ENCODE measurements at places on chromosomes 2 and 18.

DNA sequence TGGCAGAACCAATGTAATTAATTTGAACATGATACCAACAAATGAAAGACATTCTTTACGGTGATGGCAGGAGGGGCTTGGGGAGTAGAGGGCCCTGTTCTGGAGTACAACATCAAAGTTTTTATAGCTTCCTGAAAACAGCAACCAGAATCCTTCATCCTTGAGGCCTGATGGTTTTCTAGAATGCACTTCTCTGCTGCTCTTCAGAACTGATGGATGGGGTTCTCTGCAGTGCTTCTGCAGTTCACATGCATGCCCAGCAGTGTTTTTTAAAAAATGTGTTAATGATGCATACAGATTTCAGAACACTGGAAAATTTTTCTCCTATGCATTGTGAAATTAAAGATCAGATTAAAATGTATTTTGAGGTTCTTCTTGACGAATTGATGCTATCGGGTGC, 2.5 kb downstream of the LTBP1 start:
- DNase-seq, result no peak

- peak; percentile 80 for DNase-seq
Observed at GRCh38 chr2:26344581-26345282, 1.2 kb upstream of the SELENOI start.

DNA sequence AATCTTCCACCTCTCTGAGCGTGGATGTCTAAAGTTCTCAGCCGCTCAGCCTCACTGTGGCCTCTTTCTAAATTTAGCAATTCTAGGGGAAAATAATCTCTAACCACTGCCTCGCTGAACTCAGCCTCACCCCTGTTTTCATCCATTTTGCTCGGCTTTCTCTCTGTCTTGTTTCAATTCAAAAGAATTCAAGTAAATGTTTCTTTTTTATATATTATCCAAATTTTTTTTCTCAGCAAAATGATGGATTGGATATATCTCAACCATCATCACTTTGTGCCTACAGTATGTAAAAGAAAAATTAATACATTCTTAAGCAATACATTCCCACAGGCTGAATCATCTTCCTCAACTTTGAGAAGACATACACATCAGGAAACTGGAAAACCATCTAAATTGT, 24.0 kb upstream of the GALNT5 start:
- no peak for DNase-seq

GRCh38 chr2:68500649-68501048, 33.3 kb downstream of the APLF start:
- DNase-seq, result no peak

DNA sequence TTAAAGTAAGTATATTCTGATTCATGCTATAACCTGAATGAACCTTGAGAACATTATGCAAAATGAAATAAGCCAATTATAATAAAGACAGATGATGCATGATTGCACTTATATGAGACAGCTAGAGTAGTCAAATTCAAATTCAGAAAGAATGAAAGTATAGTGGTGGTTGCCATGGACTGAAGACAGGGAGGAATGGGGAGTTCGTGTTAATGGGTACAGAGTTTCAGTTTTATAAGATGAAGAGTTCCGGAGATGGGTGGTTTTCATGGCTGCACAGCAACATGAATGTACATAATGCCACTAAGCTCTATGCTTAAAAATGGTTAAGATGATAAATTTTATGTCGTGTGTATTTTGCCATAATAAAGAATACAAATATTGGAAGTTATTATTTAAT, 751.2 kb downstream of the TSN start:
- no peak for DNase-seq

DNA sequence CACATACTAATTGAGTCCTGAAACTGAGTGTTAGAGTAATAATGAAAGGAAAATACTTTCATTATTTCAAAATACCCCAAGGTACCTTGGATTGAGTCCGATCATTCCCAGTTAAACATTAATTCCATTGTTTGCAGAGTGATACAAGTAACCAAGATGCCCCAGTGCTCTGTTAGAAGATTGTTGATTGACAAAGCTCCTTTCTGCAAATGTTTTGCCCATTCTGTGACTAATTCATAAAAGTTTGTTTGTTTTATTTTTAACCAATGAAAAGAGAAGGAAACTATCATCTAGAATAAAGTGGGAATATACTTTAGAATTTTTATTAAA, 124.0 kb downstream of the GULP1 start:
- DNase-seq, result no peak

DNA sequence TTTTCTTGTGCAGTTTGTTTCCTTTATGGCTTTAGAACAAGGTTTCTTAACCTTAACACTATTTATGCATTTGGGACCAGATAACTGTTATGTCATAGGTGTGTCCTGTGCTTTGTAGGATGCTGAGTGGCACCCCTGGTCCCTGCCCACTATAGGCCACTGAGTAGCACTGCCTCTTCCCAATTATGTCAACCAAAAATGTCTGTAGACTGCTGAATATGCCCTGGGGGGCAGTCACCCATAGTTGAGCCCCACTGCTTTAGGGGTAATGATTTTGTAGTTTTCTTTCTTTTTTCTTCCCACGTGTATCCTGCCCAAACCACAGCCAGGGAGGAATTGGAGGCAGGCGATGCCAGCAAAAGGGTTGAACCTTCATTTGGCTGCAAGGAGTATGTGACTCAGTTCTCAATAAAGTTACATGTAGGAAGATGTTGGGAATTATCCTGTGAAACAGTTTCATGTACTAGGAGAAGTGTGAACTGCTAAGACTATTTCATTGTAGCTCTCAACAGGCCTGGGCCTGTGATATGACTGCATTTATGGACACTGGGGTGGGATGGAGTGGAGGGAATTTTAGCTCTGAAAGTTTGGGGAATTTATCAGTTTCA, 65.7 kb downstream of the FMNL2 start:
- DNase-seq, result no peak

GRCh38 chr2:133952896-133953295, 301.0 kb upstream of the MGAT5 start:
- no peak for DNase-seq

GRCh38 chr2:177328056-177328455, 63.5 kb upstream of the NFE2L2 start:
- peak; percentile 35 for DNase-seq

DNA sequence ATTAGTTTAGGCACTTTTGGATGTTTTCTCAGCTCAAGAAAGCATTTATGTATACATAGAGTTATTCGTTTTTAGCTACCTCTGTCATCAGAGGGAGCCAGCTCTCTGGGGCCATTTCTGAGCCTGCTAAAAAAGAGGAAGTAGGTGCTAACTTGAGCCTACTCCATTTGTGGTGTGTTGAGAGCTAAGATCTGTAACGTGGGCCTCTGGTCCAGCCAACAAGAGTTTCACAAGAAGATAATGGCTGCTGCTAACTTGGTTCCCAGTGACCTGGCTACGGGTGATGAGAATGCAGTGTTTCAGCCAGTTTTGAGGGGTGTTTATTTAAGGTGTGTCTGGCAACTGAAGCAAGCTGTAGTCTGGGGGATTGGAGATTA, 182.5 kb downstream of the PRKCE start:
- DNase-seq, result no peak

- no peak for DNase-seq
Observed at GRCh38 chr18:32174719-32175118, 15.1 kb upstream of the MEP1B start.

DNA sequence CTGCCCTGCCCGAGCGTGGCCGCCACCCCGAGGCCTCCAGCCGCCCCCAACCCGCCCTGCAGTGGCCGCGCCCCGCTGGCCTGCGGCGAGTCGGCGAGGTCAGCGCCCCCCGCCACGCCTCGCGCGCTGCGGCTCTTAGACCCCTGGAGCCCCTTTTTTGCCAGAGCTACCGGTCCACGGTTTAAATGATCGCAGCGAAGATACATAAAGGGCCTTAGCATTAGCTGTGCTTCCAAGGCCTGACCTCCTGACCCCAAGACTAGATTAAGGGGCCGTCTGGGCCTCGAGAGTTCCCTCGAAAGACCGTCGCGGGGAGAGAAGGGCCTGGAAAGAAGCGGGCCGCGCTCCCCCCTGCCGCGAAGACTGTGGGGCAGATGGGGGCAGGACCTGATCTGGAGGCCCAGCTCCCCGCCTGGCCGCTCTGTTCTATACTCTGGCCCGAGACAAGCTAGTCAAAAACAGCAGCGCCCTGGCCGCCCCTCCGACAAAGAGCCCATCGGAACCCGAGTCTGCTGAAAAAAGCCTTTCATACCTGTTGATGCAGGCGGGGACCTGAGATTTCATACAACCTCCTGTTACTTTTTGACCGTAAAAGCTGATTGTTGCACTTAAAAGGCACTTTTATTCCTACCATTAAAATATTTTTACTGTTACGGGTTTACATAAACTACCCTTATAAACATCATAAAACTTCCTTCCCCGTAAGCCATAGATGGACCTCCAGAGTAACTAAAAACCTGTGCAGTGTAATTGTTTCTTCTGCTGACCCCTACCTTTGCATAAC, 68.7 kb upstream of the PSMD14 start:
- DNase-seq, result no peak

DNA sequence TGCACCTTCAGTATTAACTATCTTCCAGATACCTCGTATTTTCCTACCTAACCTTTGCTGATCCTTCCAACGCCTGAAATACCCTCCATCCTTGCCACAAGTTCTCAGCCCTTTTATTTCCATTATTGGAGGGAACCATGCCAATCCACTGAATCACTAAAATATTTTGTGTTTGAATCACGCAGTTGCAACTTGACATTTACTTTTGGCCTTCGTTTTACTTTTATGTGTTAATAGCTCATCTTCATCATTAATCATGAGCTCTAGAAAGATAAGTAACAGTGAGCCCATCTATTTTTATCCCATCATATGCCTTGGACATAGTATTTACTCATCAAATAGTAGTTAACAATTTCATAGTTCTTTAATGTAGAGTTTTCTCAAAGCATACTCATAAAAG, 463.2 kb downstream of the THSD7B start:
- DNase-seq, result no peak

GRCh38 chr2:168365094-168365621, 90.9 kb upstream of the CERS6 start:
- DNase-seq, result no peak

DNA sequence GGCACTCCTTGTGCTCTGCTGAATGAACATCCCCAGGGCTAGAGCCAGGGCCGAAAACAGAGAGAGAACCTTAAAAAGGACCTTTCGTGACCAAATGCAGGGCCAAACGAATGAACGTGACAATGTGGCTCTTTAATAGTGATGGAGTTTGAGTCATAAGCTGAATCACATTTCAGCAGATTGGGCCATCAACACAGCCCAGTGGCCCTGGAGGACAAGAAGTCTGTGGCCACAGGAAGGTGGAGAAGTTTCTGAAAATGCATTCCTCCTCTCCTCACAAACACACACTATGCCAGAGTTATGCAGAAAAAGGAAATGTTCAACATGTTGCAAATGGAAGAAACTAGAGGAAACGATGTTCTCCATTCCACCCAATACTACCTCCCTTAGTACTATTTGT, 415.8 kb downstream of the HRH4 start:
- no peak for DNase-seq

- no peak for DNase-seq
Observed at GRCh38 chr2:149427387-149427786, 97.0 kb downstream of the LYPD6 start.

GRCh38 chr2:50042771-50043170, 888.5 kb upstream of the FSHR start:
- DNase-seq, result no peak

DNA sequence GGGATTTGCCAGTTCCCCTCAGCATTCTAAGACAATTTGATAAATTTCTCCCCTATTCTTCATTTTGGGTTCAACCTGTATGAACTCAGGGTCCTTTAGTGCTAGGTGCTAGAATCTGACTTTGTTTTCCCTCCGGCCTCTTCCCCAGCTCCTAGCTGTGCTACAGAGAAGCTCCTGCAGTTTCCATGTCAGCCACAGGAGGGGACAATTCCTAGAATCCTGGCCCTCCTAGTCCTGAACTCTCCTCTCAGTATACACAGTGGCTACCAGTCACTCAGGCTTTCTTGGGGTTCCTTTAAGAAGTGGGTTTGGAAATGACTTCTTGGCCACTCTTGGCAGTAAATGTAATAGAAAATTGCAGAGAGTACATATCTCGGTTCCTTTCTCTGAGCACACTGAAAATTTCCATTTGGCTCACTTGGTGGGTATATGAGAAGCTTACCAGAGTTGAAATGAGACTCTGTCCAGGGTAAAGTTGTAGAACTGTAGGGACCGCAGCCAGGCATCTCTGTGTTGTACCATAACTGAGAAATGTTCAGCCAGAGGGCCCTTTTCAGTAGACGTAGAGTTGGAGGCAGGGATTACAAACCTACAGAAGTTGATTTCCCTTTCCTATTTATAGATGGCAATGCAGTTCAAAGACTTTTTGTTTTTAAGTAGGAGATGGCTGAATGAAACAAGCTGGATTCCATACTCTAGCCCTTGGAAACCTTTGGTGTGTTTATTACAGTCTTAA, 5.0 kb upstream of the CHST10 start:
- DNase-seq, result peak; percentile 4

DNA sequence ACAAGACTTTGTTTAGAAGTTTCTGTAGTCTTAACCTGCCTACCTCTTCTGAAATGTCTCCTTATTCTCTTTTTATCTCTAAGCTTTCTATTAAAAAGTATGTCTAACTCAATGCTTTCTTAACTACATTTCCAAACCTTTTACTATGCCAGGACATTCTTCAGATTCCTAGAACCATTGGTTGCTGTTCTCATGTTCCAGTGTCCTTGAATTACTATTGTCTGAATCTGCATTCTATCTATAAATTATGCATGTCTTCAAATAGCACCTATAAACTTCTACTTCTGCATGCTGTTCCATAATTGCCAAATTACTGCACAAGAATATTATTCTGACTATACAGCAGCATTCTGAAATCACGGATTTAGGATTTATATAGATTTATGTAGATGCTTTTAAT, 166.0 kb upstream of the VWC2L start:
- DNase-seq, result no peak
